NCI-H82 (cell line): ENCODE measurements at places on chromosomes 16 and 17.

DNA sequence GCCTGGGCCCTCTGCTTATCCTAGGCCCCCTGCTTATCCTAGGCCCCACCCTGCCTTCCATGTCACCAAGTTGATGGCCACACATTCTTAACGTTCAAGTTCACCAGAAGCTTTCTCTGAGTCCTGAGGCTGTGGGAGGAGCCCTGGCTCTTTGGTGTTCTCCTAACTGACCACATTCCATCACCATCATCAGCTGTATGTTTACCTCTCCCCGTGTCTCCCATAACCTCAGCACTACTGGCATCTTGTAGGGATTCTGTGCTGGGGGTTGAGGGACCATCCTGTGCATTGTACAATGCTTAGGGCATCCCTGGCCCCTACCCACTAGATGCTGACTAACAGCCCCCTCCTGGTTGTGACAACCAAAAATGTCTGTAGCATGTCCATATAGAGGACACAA, 99.3 kb downstream of the NDE1 start:
- no peak for DNase-seq

GRCh38 chr17:49028271-49028670, 31.1 kb downstream of the IGF2BP1 start:
- no peak for DNase-seq

- no peak for DNase-seq
These were observed 42.0 kb upstream of the ACSF3 start for GRCh38 chr16:89051521-89052166.

GRCh38 chr16:10256784-10257641, 74.8 kb upstream of the GRIN2A start:
- peak; percentile 96 for DNase-seq

- peak; percentile 92 for DNase-seq
These were observed 296.3 kb downstream of the HS3ST4 start for GRCh38 chr16:25988084-25988483.

GRCh38 chr17:82297280-82297713, 20.1 kb downstream of the CD7 start:
- DNase-seq = no peak

DNA sequence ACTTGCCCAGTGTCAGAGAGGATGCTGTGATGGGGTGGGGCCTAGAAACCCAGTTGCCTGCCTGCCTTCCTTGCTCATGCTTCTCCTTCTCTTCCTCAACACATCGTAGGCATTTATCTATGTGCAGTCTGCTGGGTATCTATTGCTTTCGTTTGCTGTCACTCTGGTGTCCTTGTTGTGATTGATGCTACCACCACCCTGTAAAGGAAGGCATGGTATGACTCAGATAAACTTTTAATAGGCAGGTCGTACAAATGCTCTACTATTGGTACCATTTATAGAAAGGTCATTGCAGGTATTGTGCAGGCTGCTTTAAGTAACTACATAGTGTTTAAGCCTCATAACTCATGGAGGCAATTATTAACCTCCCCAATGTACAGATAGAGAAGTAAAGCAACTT, 368.9 kb downstream of the UTP18 start:
- no peak for DNase-seq

DNA sequence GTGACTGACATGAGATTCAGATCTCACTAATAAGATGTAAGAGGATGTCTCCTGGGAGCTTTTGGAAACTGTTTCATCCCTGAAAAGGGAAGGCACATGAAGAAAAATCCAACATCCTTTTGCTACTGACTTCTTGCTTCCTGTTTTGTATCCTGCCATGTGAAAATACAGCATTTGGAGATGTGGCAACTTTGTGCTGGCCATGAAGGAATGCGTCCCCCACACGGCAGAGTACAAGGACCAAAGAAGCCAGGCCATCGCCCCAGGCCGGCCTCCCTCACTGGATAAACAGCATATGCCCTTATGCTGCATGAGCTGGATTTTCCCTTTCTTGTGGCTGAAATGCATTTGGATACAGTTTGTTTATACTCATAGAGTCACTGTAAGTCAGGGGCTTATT, 5.5 kb upstream of the HASPIN start:
- no peak for DNase-seq

DNA sequence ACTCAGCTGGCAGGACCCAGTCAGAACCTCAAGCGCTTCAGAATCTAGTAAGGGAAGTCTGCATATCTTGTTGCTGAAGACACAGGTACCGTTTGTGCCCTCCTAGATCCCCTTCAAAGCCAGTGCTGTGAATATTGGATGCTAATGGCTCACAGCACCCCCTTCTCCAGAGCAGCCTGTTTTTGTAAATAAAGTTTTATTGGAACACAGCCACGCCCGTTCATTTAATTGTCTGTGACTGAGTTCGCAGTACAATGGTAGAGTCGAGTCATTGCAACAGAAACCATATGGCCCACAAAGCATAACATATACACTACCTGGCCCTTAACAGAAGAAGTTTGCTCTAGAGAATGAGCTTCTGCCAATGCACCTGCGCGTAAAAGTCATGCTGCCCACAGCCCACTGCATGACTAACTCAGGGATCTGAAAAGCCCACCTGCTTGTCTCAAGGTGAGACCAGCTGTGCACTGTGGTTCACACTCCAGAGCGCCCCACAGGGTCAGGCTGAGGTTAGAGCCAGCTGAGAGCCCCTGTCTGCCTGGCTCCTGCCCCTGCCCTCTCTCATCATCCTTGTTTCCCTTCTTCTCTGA, 48.8 kb downstream of the AIPL1 start:
- DNase-seq = no peak

DNA sequence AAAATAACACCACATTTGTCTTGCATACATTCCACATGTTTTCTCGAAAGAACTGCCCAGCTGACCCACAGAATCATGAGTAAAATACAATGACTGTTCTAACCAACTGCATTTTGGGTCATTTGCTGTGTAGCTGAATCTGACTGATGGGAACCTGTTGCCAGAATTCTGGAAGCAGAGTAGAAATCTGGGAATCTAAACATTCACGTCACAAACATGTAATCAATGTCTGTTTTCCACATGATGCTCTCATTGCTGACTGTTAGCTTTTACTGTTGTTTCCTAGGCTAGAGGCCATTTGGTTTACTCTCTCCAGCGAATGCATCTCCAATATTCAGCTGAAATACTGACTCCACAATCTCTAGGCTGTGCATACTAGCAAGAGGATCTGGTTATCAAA, 710.1 kb downstream of the KCNJ2 start:
- DNase-seq = no peak

GRCh38 chr16:52528393-52529065, 18.4 kb downstream of the TOX3 start:
- DNase-seq = peak; percentile 10

DNA sequence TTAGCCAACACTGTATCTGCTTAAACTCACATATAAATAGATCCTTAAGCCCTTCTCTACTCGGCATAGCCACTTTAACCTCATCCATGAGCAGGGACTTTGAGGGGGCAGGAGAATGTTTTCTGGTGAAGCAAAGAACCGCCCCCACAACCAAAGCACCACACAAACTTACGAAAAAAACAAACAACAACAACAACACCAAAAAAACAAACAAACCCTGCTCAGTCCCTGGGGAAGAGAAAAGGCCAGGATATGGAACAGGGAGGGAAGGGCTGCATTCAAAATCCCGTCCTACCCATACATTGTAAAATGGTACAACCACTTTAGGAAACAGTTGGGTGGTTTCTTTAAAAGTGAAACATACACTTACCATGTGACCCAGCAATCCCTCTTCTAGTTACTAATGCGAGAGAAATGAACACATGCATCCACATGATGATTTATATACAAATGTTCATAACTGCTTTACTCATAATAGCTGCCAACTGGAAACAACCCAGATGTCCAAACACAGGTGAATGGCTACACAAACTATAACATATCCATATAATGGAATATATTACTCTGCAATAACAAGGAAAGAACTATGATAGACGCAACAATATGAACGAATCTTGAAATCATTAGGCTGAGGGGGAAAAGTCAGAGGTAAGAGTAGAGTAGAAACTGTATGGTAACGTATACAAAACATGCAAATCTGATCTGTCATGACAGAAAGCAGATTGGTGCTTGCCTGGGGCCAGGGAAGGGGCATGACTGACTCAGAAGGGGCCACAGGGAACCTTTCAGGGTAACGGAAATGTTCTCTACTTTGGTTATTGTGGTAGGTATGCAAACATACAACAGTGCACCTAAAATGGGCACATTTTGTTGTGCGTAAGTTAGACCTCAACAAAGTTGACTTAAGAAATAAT, 37.7 kb upstream of the TOB1 start:
- DNase-seq = no peak

DNA sequence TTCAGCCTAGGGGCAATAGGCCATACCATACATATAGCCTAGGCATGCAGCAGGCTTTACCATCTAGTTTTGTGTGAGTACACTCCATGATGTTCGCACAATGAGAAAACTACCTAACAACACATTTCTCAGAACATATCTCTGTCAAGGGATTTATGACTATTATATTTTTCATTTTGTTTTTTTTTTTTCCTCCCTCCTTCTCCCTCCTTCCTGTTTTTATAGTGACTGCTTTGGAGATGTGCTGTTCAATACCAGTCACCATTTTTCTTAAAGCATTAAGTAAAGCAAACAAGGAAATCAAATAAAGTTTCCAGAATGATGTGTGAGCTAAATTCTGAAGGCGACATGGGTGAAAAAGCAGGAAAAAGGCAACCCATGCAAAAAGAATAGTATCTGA, 194.6 kb downstream of the STX8 start:
- DNase-seq = no peak

GRCh38 chr17:6667516-6667915, 16.0 kb downstream of the C17orf100 start:
- DNase-seq = no peak

DNA sequence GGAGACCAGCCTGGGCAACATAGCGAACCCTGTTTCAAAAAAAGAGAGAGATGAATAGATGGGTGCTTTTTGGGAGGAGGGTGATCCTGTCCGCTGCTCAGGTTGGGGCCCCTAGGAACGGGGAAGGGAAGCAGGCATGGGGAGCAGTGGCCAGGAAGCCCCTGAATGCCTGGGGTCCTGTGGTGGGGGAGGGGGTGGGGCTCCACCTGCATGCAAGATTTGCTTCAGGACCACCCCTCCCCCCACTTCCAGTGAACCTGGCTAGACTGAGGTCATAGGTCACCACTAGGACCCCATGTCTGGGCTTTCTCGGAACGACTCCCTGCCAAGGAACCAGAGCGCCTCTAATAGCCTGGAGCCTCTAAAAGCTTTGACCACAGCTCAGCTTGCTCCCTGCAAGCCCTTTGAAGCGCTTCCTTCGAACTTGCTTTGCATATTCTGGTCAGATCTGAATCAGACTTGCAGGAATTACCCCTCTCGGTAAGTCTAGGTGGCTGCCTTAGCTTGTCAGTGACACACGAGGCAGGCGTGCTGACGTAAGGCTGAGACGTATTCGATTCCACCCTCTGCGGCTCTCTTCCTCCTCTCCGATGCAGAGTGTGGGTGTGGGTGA, 3.7 kb downstream of the SOCS3 start:
- peak; percentile 27 for DNase-seq

DNA sequence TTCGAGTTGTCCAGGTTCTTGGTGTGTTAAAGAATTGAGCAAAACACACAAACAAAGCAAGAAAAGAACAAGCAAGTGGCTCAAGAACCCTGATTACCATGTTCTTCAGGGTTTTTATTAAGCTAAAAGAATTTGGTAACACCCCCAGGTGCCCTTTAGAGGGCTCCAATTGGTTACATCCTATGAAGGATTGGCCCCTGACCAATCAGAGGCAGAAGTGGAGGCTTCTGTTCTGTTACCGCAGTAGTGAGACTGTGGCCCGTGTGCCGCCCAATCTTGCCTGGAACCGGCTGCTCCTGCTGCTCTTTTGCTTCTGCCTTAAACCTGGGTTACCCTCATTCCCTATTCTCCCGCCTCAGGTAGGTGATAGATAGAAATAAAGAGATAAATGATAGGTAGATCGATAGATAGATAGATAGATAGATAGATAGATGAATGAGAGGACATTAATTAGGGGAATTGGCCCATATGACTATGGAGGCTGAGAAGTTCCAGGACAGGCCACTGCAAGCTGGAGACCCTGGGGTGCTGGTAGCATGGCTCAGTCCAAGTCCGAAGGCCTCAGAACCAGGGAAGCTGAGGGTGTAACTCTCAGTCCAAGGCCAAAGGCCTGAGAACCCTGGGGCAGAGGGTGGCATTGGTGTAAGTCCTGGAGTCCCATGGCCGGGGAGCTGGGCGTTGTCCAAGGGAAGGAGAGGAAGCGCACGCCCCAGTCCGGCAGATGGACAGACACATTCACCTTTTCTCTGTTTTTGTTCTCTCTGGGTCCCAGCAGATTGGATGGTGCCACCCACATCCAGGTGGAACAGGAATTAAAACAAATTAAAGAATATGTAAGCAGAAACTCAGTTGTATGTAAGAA, 3.5 kb upstream of the CA5A start:
- DNase-seq = no peak

DNA sequence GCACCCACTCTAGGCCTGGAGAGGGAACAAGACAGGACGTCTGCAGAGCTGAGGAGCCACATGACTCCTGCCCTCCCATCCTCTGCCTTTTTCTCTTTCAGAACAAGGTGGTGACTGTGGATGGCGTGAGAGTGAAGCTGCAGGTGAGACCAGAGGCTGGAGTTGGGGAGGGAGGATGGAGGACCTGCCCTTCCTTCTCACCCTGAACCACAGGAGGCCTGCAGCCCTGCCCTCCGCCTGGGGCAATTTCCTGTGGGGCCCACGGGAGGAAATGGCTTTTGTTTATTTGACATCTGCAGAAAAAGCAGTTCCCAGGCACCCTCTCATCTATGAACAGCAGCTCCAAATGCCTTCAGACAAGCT, 5.1 kb downstream of the RAB37 start:
- DNase-seq = no peak

- peak; percentile 80 for DNase-seq
These were observed 780 bp upstream of the DCAKD start for GRCh38 chr17:45052052-45052772.

DNA sequence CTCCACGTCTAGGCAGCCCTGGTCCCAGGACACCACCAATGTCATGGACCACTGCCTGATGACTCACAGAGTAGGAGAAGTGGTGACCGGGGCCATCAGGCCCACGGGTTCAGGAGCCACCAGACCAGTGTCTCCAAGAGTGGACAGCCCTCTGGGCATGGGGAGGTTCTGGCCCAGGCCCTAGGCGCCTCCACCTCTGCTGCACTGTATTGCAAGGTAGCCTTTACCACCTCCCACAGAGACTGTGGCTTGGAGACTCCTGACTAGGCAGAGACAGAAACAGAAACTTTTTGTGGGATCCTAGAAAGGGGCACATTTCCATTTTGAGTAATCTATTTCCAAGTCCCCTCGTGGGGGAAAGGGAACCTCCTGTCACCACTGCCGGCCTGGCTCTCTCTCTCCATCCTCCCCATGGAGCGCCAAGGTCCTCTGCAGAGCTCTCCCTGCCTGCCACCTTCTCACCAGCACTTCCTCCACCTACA, 2.9 kb downstream of the CDIP1 start:
- no peak for DNase-seq

GRCh38 chr16:12440228-12440530, 363.5 kb downstream of the CPPED1 start:
- DNase-seq = no peak
